ENCODE measurements at places on chromosomes 13 and 19.

DNA sequence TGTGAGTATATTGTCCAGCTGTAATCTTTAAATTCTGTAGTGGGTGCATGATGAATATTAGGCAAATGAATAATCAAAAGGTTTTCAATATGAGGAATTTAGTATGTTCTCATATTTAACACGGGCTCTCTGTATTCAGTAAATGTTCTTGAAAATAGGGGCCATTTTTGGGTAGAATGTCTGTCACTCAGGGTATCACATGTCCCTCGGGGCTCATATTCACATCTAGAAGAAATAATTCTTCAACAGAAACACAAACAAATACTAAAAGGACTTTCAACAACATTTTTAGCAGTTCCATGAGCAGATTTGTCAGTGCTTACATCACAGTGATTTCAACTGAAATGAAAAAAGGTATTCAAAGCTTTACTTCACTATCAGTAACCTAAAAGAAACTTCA is 1388.4 kb upstream of the MIR17HG start:
- no peak for DNase-seq

- no peak for DNase-seq
Measured at GRCh38 chr13:107111248-107111647, 543.3 kb upstream of the ARGLU1 start.

DNA sequence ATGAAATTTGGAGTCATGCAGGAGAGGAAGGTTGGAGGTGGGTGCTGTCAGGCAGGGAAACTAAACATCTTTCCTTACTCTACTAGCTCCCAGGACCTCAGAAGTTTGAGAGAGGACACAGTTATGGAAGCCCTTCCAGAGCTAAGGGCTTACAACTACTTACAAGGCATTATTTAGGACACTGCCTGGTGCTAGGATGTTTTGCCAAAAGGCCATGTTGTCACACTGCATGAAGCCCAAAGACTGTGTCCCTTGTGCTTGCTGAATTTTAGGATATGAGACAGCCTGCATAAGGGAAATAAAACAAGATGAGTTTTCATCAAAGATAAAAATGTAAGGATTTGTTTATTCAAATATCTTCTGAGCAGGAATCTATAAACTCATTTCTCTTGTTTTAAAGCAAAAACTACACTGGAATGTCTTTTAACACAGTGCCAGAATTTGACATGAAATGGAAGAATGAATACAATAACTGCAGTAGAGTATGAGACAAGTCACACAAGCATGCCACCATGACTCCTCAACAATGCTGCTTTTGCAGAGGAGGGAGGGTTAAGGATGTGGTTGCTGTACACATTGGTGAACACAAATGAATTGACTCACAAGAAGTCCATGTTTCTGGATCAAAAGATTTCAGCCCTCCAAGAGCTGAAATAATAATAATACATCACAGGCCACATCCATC is 258.4 kb downstream of the SPRY2 start:
- DNase-seq: no peak

GRCh38 chr19:15463861-15464371 is 428 bp downstream of the RASAL3 start:
- DNase-seq: no peak

DNA sequence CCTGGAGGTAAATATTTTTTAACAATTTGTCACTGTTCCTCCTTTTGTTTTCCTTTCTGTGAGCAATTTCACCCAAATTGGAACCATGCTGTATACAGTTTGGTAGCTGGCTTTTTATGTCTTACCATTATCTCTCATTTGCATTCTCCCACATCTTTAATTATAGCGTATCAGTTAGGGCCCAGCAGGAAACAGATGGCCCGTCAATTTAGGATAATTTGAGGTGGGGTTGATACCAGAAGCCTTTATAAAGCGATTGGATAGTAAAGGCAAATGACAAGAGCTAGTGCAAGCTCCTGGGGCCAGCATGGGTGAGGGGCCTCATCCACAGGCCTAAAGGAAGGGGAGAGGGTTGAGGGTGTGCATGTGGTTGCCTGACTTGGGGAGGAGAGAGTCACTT is 3.8 kb upstream of the IFNL4 start:
- no peak for DNase-seq

GRCh38 chr13:98892077-98892476 is 85.8 kb downstream of the DOCK9 start:
- DNase-seq: no peak

Measured in left lobe of liver (tissue), 2 donors.